ENCODE measurements at places on chromosomes 6 and 20.

- no peak for DNase-seq
These were observed 215.0 kb downstream of the SYNDIG1 start for GRCh38 chr20:24684421-24684871.

GRCh38 chr6:105774247-105774646, 311.9 kb upstream of the PRDM1 start:
- no peak for DNase-seq

- no peak for DNase-seq
These were observed 39.0 kb downstream of the MYT1 start for GRCh38 chr20:64203037-64203777.

- DNase-seq: no peak
These were observed 33.8 kb downstream of the SIM1 start for GRCh38 chr6:100430962-100431361.

- DNase-seq: no peak
These were observed 55.6 kb downstream of the FILIP1 start for GRCh38 chr6:75438013-75438431.

DNA sequence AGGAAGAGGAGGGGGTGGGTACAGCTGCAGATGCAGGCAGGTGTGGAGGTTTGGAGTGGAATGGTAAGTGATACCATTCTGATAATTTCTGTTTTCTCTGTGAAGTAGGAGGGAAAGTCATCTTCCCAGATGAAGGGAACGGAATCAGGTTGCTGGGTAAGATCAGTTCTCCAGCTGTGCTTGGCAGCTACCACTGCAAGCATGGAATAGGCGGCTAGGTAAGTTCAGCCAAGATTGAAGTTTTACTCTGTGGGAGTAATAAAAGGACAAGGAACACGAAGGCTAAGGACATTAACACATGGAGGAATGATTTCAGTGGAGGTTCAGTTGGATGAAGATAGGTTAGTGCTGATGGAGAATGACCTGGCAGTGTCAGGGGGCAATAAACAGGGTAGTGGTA, 128.3 kb downstream of the CARMIL1 start:
- no peak for DNase-seq

- no peak for DNase-seq
These were observed 485.6 kb upstream of the SYNCRIP start for GRCh38 chr6:86128130-86128814.

DNA sequence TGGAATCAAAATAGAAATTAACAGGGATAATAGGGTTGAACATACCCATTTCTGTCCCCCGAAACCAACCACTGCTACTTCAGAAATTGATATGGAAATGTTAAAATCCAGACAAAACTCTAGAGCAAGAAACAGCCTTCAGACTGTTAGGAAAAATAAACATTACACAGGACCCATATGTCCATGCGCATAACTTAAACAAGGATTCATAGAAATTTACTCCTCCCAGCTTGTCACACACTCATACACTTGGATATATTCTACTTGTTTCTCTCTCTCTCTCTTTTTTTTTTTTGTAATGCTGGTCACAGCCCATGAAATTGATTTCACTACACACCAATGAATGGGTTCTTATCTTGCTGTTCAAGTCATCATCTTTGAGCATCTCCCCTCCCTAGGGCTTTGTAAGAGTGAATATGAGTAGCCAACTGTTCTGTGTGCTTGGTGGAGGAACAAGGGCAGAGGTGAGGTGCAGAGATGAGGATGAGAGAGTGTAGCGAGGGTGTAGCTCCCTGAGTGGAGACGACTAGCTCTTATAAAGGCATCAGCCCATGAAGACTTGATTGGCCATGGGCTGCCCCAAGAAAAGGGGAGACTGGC, 61.8 kb upstream of the MLN start:
- DNase-seq: no peak

DNA sequence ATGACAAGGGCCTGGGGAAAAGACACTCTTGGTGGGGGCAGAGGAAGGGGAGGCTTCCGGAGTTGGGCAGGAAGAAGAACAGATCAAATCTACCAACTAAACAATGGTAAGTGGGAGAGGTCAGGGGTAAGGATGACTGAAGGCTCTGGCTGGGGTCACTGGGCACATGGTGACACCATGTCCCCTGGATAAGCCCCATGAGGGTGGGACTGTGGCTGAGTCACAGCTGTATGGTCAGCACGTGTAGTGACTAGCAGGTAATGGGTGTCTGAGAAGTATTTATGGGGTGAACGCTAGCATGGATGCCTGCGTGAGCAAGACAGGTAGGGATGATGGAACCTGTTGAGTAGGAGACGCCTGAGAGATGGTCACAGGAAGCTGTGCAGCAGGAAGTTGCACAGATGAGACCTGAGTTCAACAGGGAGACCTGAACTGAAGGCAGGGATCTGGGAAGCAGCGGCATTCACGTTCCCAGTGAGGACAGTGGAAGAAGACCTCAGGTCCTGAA, 64.5 kb upstream of the SNX9 start:
- no peak for DNase-seq

DNA sequence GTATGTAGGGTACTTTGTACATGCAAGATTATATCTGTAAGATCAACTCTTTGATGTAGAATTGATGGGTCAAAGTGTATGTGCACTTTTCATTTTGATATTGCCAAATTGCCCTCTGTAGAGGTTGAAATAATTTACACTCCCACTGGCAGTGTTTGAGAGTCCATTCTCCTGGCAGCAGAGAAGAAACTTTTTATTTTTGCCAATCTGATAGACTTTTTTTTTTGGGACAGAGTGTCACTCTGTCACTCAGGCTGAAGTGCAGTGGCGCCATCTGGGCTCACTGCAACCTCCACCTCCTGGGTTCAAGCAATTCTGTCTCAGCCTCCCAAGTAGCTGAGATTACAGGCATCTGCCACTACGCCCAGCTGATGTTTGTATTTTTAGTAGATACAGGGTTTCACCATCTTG, 199.2 kb downstream of the ZFAND3 start:
- no peak for DNase-seq

DNA sequence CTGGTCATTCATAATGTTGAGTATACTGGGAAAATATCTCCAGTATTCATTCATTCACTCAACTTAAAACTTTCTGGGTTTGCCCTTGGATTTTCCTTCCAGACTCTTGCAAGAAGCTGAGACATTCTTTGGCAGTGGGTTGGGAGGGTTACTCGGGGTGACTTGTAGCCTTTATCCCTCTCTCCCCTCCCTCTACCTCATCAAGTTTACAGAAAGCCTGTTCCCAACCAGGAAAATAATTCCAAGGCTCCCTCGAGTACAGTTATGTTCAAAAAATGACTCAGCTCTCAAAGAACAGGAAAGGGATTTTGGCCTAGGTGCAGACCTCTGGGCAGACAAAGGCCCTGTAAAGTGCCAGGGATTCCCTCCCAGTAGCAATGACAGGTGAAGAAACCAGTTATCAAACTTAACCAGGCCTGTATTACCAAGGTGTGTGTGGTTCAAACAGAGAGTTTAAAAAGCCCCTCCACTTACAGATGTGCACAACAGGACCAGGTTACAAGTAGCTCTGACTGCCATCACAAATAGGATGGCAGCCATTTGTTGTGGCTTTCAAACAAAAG, 22.2 kb downstream of the FKBP1A start:
- no peak for DNase-seq

GRCh38 chr6:147000545-147001488, 203.4 kb upstream of the STXBP5 start:
- DNase-seq: no peak

DNA sequence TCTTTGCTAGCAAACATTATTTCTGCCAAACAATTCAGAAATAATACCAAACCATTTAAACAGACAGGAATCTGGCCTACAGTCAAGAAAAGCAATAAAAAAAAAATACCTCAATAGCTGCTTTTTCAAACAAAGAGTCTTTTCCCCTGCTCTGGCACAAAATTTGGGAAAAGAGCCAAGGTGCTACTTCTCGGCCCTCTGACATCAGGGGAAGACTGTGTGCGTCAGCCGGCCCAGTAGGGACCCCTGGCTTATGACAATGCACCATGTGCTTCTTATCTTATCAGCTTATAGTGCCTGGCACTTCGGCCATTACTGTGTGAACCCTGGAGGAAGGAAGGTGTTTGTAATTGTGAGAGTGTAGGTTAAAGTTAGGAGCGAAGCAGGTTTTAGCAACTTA, 89.4 kb downstream of the PDE10A start:
- DNase-seq: peak; percentile 71

GRCh38 chr6:144606083-144606482, 320.9 kb downstream of the UTRN start:
- DNase-seq: no peak

DNA sequence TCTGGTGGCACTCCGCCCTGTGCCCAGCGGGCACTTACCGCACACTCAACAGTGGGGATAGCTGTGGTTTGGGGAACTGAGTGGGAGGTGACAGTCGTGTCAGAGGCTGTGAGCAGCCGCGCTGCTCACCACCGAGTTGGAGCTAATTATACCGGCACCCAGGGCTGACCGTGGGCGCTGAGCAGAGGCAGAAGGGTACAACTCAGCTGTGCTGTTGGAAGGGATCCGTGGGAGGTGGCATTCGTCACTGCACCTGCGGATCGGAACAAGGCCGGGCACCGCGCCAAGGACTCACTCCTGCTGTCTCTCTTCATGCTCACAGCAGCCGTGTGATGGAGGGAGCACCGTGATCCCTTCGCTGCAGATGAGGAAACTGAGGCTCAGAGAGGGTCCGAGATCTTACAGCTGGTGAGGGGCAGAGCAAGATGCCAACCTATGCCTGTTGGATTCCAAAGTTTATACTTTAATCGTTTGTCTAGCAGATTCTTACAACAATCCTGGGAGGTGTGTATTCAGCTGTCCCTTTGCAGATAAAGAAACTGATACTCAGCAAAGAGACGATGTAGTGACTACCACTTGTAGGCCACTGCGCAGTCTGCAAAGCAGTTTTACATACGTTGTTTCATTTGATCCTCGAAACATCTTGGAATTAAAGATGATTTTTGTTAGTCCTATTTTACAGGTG, 713 bp upstream of the ELMO2 start:
- peak; percentile 80 for DNase-seq

- DNase-seq: peak; percentile 55
These were observed 75.5 kb downstream of the GPR6 start for GRCh38 chr6:110053395-110054240.

DNA sequence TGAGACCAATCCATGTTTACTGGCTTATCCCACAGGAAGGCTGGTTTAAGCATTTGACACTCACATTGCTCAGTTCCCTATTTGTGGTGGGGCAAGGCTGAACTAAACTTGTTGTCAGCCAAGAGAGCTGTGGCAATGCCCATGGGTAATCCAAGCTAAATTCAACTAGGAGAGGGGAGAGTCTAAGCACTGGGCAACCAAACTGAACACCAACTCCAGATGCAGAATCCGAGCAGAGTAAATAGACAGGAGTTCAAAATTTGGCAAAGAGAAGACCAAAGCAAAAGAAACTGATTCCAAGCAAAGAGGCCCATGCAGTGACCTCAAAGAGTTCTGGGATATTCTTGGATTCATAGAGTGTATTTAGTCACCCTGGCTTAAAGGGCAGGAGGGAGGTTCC, 106.5 kb upstream of the NT5E start:
- DNase-seq: no peak

- DNase-seq: no peak
These were observed 104.8 kb upstream of the ZNF217 start for GRCh38 chr20:53698371-53698978.

DNA sequence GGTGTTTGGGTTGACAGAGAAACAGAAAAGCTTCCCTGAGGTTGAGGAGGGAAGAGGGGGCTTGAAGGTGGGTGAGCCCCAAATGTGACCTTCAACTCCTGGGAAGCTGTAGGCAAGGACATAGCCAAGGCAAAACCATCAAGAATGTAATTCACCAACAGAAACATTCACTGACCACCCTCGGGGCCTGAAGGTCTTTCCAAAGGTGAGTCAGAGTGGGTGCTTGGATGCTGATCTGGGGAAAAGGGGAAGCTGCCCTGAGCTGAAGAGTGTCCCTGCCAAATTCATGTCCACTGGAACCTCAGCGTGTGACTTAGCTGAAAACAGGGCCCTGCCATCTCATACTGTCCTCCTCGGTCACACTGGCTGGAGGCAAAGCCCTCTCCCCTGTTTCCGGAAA, 234.2 kb upstream of the SULF2 start:
- no peak for DNase-seq

DNA sequence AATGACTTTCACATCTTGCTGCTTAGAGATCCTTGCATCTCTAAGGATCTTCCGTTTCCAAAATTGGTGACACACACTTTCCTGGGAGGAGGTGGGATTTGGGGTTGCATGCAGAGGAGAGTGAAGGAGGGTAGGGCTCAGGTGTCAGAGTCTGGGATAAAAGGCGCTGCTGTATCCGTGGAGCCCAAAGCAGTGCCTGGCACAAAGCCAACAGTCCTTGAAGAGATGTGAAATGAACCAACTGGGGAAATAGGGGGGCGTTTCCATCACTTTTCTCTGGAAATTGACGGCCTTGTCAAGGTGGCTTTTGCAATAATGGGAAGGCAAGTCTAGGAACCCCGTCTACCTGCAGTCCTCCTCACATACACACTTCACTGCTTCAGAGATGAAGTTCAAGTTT, 59.5 kb upstream of the NELFCD start:
- peak; percentile 95 for DNase-seq

DNA sequence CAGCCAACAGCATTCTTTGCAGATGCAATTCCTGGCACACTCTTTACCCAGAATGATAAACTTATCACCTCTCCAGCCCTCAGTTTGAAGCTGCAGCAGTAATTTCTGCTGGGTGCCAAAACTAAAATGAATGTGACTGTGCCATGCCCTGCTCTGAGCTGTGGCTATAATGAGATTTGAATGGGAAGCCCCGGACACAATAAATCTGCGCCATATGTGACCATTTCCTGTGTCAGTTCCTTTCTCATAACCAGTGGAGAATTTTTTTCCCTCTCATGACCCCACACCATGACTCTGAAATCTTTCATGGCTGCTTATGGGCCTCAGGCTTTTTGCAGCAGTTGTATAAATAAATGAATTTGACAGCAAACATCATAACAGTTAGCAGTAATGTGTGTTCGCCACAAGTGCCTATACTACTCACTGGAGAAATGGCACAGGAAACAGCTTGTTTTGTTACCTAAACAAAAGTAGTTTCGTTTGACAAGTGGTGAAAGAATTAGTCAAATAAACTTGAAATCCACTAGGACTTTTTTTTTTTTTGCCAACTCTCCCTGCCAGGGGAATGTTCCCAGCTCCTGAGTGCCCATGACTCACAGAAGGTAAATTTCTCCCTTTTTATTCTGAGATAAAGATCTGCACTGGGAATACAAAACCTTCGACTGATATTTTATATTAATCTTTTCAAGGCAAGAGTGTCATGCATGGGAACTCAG, 408.4 kb downstream of the PKHD1 start:
- no peak for DNase-seq

DNA sequence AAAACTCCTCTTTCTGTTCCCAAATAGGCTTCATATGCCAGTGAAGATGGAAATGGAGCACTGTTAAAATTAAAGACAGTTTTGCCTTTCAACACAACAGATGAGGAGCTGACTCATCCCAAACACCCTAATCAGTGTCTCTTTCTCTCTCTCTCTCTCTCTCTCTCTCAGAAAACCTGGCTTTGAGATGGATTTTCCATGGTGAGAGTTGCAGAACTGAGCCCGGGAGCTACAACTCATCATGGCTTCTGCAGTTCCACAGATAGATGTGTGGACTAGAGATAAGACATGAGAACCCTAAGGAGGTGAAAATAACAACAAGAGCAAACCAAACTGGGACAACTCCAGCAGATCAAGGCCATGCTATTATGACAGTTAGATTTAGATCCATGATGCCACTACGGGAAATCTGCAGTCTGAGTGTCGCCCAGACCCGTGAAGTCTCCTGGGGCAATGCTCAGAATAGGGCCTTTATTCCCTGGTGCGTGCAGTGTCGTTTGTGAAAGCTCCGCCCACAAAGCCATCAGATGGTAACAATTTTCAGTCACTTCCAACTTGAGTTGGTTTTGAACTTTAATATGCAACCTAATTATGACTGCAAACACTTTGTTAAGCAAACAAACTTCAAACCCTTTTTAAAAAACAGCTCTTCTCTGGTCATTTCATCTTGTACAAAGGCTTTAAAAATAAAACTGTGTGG, 338.2 kb upstream of the PREP start:
- peak; percentile 21 for DNase-seq

Measured in NCI-H1105 (cell line).